ENCODE measurements at places on chromosomes 6 and 20.
A peak's percentile ranks its signal among the peaks of the same experiment; 100 is the strongest.

DNA sequence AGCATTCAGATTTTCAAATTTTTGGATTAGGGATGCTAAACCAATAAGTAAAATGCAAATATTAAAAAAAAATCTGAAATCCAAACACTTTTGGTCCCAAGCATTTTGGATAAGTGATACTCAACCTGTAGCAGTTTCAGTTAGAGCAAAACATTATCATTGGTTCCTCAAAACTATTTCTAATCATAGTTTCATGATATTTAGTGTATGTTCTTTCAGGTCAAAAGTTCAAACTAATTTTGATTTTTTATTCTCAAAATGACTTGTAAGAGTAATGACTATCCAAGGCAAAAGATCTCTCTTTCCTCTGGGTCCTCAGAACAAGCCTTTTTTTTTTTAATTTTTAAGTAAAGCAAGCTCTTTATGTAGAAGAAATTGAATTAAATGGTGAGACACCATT lies 64.0 kb upstream of the TFB1M start:
- no peak for DNase-seq

GRCh38 chr6:53822401-53823125 lies 27.8 kb downstream of the LRRC1 start:
- no peak for DNase-seq

GRCh38 chr6:16349544-16349943 lies 111.2 kb downstream of the GMPR start:
- no peak for DNase-seq

GRCh38 chr20:53844259-53844658 lies 226.1 kb downstream of the BCAS1 start:
- DNase-seq: no peak

DNA sequence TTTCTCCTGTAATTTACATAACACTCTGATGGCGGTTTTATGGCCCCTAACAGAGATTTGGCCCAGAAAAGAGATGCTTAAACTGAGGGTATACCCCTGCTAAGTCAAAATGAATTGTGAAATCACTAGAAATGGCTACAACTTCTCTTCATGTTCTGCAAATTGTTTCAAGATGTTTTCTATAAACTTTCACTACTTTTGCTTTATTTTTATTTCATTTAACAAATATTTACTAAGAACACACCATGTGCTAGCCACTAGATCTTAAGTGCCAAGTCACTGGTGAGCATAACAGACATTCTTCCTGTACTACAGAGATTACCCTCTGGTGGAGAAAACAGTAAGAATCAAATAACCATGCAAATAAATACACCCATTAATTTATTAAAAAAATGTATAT lies 87.6 kb downstream of the KCNQ5 start:
- no peak for DNase-seq

DNA sequence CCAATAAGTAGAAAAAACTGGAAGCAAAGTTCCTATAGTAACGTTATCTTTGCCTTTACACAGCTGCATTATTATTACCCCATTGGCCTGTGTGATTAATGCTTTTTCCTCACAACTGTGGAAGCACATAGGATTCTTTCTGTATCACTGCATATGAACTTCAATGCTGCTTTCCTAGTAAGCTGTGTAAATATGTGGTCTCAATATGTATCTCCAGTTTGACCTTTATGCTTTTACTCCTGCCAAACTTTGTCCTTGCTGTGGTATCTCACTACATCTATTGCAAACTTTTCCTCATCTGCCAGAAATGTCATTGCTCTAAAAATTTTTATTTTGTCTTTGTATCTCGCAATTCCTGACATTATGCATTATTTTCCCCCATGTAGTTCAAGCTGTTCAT lies 168.6 kb downstream of the ZFAND3 start:
- no peak for DNase-seq

- no peak for DNase-seq
Observed at GRCh38 chr20:40547483-40548091, 141.4 kb downstream of the MAFB start.

DNA sequence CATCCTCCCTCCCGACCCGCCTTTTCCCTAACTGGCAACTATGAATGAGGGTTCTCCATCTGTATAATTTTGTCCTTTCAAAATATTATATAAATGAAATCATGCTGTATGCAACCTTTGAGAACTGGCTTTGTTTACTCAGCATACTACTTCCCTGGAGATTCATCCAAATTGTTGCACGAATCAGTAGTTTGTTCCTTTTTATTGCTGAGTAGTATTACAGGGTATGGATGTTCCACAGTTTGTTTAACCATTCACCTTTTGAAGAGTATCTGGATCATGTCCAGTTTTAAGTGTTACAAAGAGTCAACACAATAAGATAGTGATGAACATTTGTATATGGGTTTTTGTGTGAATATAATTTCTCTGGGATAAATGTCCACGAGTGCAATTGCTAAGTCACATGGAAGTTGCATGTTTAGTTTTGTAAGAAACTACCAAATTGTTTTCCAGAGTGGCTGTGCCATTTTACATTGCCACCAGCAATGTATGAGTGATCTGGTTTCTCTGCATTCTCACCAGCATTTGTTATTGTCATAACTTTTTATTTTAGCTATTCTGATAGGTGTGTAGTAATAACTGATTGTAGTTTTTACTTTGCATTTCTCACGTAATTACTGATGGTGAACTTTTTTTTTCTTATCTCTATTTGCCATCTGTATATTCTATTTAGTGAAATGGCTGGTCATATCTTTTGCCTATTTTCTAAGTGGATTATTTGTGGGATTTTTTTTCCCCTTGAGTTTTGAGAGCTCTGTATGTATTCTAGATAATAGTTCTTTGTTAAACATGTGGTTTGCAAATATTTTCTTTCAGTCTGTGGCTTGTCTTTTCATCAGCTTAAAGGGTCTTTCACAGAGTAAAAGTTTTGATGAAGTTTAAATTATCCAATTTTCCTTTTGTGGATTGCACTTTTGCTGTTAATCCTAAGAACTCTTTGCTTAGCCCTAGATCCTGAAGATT lies 14.4 kb upstream of the RNF24 start:
- DNase-seq: peak; percentile 75

DNA sequence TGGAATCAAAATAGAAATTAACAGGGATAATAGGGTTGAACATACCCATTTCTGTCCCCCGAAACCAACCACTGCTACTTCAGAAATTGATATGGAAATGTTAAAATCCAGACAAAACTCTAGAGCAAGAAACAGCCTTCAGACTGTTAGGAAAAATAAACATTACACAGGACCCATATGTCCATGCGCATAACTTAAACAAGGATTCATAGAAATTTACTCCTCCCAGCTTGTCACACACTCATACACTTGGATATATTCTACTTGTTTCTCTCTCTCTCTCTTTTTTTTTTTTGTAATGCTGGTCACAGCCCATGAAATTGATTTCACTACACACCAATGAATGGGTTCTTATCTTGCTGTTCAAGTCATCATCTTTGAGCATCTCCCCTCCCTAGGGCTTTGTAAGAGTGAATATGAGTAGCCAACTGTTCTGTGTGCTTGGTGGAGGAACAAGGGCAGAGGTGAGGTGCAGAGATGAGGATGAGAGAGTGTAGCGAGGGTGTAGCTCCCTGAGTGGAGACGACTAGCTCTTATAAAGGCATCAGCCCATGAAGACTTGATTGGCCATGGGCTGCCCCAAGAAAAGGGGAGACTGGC lies 61.8 kb upstream of the MLN start:
- no peak for DNase-seq

- no peak for DNase-seq
Observed at GRCh38 chr6:73694711-73695411, 1.1 kb upstream of the CD109 start.

DNA sequence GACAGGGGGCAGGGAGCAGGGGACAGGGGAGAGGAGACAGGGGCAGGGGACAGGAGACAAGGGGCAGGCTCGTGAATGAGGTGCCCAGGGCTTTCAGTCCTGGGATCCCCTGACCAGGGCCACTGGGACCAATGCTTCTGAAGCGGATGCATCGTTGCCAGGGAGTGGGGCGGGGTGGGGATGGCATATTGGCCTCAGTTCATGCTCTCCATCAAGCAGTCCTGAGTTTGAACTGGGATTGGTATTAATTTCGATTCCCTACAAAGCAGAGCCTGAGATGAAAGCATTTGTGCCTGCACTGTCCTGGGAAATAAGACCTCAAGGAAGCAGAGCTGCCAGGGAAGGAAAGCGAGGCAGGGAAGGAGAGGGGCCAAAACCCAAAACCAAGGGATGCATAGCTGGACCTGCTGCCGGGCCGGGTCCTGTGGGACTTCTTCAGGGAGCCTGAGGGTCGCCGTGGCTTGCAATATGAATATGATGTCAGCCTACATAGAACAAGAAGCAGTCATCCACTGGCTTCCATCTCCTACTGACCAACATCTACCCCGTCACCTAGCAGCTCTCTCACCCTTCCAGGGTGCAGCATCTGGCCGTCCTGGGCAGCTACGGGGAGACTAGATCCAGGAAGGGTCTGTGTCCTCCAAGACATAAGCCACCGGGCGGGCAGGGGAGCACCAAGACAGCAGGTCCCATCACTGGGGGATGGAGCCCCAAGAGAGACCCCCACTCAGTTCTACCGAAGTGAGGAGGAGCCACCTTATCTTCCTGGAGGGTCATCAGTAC lies 233.3 kb downstream of the SYNDIG1 start:
- DNase-seq: no peak

GRCh38 chr6:126643352-126643751 lies 303.4 kb downstream of the CENPW start:
- no peak for DNase-seq

DNA sequence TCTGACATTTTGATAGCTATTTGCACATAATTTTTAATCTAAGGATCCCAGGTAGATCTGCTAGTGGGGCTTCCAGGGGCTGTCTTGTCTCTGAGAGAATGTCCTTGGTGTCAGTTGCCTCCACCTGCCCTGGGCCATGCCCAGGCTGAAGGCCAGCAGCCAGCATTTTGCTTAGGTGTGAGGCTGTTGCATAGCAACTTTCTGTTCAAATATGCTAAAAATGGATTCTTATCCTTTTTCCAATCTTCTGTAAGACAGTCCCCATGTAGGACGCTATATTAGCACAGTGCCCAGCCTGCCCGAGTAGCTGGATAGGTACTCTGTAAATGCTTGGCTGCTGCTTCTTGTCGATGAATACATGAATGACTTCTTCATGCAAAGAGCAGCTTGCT lies 62.5 kb upstream of the CITED2 start:
- no peak for DNase-seq

DNA sequence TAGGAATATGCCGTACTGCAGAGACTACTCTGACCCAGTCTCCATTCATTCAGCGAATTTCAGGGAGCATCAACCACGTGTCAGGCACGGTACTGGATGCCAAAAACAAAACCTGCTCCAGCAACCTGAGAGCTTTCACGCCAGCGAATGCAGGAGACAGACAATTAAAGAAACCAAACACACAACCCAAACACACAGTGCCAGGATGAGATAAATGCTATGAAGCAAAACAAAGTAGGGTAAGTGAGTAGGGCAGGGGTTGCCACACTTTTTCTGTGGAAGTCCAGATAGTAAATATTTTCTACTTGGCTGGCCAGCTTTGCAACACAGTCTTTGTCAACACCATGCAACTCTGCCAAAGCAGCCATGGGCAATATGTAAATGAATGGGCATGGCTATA lies 10.0 kb downstream of the MOCS1 start:
- no peak for DNase-seq
